GDM1 (cell line): ENCODE measurements at places on chromosomes 7 and 10.

- DNase-seq = no peak
Measured at GRCh38 chr7:150412518-150413488, 33.7 kb downstream of the ZNF775 start.

GRCh38 chr10:3671386-3671955 is 113.5 kb downstream of the KLF6 start:
- DNase-seq = no peak

- DNase-seq = no peak
Measured at GRCh38 chr10:72263613-72264241, 10.0 kb upstream of the DDIT4 start.

- no peak for DNase-seq
Measured at GRCh38 chr7:69309601-69310000, 288.7 kb upstream of the AUTS2 start.

- DNase-seq = no peak
Measured at GRCh38 chr10:28320090-28320489, 17.2 kb upstream of the MPP7 start.

DNA sequence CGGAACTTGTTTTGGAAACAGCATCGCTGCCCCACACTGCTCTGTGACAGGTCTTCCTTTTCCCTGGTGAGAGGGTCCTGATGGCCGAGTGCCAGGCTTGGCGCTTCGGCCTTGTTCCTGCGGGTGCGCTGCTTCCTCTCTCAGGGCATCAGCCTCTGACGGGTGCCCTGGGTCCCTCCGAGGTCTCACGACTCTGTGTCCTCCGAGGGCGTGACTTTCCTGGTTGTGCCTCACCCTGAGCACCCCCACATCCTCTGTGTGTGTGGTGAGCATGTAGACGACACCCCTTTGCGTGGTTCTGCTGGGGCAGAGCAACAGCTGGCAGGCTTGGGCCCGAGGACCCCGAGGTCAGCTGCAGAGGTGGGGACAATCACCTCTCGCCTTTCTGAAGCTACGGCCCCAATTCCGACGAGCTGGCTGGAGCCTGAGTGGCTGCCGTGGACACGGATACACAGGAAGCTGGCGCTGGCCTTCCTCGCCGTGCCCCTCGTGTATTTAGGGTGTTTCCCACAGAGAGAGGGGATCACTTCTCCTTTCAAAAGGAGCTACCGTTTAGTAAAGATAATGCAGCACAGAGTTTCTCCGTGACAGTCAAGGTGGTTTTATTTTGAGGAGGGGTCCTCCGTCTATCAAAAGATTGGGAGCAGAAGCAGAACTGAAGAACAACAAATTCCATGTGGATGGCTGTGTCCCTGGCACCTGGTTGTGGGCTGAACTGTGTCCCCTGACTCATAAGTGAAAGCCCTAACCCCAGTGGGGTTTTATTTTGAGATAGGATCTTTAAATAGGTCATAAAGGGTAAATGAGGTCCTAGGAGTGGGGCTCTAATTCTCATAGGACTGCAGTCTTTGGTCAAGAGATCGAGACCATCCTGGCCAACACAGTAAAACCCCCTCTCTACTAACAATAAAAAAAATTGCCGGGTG is 36.2 kb upstream of the PITRM1 start:
- DNase-seq = no peak

- no peak for DNase-seq
Measured at GRCh38 chr10:126398924-126399323, 10.6 kb upstream of the ADAM12 start.

GRCh38 chr10:122252805-122253204 is 18.3 kb upstream of the BTBD16 start:
- DNase-seq = no peak

DNA sequence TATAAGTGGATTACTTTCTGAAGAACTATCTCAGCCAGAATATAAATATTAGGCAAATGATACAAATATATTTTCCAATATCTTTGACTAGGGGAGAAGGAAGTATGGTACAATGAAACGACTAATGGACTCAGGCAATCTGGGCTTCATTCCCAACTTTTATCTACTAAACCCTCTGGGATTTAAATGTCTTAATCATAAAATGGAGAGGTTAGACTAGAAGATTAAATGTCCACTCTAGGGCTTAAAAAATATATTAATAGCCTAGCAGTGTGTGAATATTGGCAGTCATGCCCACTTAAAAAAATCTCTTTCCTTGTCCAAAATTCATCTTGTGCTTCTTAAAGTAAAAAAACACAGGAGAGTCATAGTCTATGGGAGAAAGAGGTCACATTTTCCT is 98.3 kb downstream of the CTTNBP2 start:
- DNase-seq = no peak

- DNase-seq = no peak
Measured at GRCh38 chr10:12728494-12728893, 273.0 kb downstream of the CCDC3 start.

DNA sequence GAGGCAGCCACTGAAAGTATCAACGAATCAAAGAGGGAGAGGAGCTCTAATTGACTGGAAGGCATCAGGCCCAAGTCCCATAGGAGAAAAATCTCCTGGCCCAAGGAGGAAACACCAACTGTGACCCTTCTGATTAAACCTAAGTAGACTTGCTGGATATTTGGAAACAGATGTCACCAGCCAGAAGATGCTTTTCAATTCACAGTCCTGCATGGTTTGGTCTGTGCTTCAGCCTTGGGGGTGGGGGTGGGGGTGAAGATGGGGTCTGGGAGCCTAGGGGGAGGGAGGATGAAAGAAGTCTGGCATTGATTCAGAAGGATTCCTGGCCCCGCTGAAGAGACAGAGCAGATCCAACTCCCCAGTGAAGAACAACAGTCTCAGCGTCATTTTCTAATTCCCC is 623.7 kb downstream of the PARD3 start:
- no peak for DNase-seq
